ENCODE measurements at places on chromosomes 6 and 20.

DNA sequence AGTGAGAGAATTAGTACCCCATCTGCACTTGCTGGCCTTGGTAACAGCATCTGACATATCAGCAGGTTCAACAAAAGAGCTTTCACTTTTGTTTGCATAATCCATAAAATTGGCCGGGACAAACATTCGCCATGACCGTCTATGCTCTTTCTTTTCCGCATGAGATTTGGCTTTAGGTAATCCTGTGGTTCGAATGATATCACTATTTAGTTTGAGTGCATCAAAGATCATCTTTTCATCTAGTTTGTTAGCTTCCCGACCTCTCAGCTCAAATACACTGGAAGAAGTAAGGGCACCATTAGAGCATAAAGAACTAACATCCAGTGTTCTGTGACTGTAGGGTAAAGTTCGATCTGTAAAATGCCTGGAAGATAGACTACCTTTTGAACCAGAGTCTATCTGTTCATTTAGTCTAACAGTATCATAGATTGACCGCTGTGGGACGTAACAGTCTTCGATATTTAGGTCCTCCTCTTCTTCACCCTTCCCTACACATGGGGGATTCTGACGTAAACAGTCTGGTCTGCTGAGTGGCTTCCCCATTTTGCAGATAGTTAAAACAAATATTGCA lies 101.6 kb downstream of the DST start:
- no peak for DNase-seq

- no peak for DNase-seq
Measured at GRCh38 chr6:56852260-56853010, 102.5 kb upstream of the BEND6 start.

GRCh38 chr6:89368999-89369398 lies 16.5 kb upstream of the UBE2J1 start:
- no peak for DNase-seq

DNA sequence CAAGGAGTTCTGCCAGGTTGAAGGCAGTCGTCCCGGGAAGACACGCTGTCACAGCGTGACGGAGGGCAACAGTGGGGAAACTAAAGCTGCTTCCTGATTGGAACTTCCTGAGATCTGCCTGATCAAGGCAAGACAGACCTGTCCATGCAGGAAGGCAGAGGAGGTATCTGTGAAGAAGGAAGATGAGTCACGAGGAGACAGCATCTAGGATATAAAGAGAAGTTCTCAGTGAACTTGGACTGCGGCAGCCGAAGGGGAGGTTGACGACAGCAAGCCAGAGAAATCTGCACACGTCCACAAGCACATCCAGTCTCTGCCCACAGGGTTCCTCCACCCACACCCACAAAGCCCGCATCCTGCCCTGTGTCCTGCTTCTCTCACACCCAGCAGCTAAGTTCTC lies 38.6 kb downstream of the PREP start:
- no peak for DNase-seq

DNA sequence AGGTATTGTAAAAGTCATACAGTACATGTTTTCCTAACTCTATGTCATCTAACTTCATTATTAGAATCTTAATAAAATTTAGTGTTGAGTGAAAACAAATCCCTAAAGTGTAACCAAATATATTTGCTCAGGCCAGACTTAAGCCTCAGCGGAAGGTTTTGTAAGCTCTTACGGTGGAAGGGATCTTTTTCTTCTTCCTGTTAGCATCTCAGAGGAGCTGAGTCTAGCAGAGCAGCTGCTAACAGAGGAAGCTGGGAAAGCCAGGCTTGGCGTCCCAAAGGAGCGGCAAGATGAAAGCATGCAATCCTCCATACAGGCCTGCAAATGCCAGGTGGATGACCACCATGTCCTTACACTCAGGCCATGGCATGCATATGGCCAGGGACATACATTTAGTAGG lies 72.4 kb downstream of the ADTRP start:
- DNase-seq = no peak

DNA sequence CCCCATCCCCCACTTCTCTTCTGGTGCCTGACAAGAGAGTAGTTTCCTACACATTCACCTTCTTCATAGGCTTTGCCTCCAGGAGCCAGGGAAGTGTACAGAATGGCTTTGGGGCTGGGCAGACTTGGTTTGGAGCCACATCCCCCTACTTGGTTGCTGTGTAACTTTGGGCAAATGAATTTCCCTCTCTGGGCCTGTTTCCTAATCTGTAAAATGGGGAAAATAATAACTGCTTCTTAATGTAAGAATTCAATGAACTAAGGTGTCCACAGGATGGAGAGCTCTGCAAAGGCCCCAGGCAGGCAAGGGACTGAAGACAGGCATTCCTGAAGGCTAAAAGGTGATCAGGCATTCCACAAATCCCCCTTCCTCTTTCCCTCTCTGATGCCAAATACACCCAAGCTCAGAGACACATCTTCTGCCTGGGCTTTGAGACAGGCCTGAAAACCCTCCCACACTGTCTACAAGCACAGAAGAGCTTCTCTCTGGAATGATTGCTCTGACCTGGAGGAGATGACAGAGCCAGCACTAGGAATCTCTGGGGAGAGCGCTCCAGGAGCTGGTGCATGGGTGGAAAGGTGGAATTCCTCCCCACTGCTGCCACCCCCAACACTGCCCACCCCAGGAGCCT lies 6.9 kb upstream of the C20orf203 start:
- no peak for DNase-seq

- no peak for DNase-seq
Measured at GRCh38 chr6:35485402-35485877, 11.4 kb downstream of the TEAD3 start.

DNA sequence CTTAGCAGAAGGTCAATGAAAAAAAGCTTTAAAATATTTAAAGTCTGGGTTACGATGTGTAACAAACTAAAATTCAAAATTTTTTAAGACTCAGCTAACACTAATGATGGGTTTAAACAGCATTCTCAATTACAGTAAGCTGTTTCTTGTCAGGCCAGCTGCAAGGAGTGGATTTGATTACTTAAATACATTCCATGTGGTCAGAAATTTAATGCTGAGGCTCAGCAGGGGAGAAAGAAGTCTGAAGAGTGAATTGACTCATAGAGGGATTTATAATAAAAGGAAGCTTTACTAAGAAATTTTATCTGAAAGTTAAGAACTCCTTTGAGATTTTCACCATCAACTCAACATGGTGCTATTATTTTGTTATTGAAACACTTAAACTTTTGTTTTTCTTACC lies 398.6 kb downstream of the KHDRBS2 start:
- DNase-seq = no peak

GRCh38 chr6:105851606-105852005 lies 234.5 kb upstream of the PRDM1 start:
- no peak for DNase-seq

GRCh38 chr6:82914511-82914910 lies 151.1 kb downstream of the UBE3D start:
- no peak for DNase-seq

- DNase-seq = no peak
Measured at GRCh38 chr6:140846503-140847261, 1286.0 kb upstream of the GJE1 start.

DNA sequence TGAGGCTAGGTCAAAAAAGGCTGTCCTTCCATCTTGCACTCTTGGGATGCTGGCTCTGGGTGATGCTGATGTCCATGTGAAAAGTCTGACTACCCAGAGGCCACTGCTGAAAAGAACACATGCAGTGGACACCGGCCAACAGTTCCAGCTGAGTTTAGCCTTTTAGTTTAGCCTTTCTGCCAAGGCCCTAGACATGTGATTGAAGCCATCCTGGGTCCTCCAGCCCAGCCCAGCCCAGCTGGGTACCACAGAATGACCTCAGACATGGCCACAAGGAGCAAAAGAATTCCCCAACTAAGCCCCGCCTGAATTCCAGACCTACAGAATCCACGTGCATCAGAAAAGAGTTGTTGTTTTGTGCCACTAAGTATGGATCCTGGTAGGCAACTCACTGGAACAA lies 17.4 kb downstream of the PIGT start:
- DNase-seq = no peak

DNA sequence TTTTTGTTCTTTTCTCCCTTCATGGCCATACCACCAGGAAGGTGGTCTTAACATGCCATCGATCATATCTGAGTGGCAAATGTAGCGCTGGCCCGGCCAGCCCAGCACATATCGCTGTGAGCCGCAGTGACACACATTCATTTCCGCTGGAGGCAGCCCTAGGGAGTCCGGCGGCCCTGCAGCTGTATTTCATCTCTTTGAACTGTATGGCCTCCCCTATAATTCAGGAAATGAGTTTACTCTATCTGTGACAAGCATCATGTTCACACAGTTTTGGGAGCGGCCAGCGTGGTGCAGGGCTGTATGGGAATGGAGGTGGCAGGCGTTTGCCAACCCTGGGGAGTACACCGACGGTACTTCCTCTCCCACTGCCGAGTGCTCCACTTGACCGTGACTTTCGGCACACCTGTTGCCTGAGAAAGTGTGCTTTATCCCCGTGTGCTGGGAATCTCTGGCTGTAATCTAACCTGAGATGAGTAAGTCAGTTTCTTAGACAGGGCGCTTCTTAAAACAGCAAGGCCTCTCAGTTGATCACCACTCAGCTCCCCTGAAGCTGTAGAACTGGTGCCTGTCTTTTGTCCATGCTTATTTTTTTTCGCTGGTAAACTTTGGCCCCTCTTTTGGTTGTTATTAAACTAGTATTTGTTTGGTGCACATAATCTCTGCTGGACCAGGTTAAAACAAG lies 257.1 kb upstream of the TAB2 start:
- DNase-seq = no peak

DNA sequence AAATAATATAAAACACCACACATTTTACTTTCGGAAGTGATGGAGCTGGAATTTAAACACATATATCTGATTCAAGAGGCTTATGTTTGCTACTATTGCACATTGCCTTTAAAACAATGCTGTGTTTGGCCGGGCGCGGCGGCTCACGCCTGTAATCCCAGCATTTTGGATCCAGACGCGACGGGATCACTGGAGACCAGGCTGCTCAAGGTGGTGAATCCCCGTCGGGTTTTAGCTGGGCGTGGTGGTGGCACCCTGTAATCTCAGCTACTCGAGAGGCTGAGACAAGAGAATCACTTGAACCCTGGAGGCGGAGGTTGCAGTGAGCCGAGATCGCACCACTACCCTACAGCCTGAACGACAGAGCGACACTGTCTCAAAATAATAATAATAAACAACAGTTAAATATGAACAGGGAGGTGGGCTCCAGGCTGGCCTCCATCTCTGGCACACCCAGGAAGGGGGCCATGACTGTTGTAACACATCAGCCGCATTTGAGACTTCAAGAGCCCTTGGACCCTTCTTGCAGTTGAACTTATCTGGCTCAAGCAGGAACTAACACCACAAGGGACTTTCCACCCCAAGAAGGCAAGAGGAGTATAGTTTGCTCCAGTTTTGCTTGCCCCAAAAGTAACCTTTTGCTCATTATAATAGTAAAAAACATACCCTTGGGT lies 127.1 kb upstream of the ZNF184 start:
- DNase-seq = no peak

GRCh38 chr20:59871096-59871495 lies 62.3 kb downstream of the SYCP2 start:
- no peak for DNase-seq

GRCh38 chr6:44179072-44179536 lies 20.5 kb downstream of the CAPN11 start:
- DNase-seq = no peak

DNA sequence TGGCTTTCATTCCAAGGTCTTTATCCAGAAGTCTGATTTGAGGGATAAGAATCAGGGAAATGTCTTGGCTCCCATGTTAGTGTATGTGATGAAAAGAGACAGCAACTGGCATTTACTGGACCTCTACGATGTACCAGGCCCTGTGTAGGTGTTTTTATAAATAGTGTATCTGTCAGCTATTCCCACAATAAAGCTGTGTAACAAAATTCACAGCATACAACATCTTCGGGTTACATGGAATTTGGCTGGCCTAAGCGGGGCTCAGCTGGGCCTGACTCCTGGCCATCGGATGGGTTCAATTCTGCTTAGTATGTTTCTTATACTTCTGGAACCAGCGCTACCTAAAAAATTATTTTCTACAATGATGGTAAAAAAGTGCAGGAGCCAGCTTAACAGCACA lies 128.2 kb downstream of the SNX5 start:
- no peak for DNase-seq

DNA sequence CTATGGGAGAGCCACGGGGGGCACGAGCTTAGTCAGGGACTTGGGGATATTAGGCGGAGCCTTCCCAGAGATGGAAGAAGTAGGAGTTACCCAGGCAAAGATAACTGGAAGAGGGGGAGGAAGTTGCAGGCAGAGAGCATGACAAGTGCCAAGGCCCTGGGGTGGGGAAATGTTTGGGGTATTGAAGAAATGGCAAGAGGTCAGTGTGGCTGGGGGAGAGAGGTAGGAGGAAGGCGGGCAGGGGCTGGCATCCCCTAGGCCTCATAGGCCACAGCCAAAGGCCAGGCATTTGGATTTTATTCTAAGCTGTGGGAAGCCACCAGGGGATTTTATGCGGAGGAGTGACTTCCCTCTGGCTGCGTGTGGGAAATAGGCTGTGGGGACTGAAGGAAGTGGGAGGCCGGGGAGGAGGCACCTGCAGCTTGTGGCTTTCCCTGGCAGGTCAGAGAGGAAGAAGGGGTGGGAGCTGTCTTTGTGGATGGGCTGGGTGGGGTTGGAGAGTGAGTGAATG lies 22.7 kb downstream of the SNAI1 start:
- no peak for DNase-seq

DNA sequence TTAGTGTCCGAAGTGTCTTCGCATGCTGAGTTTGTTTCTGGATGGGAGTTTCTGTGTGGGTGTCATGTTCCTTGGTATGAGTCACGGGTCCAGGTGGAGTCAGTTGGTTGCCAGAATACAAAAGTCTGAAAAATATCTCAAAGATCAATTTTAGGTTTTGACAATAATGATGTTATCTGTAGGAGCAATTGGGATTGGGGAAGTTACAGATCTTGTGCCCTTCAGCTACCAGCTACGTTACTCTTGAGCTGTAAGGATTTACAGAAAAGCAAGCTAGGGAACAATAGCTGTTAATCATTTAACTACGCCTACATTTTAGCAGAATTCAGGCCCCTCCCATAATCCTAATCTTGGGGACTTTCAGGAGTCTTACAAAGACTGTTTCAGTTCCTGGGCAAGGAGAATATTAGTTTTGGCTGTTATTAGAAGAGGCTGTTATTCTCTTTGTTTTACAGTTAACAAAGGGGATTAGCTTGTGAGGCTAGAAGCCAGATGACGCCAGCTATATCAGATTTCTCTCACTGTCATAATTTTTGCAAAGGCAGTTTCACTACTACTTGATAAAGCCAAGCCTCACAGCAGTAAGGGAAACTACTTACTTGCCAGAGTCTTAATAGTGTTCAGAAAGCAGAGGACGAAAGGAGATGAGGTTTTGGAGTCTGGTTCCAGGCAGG lies 15.4 kb upstream of the SLC22A16 start:
- no peak for DNase-seq

All from AG04449 (cell line).